GDM1 (cell line): ENCODE measurements at places on chromosomes 12 and 14.
A peak's percentile ranks its signal among the peaks of the same experiment; 100 is the strongest.

DNA sequence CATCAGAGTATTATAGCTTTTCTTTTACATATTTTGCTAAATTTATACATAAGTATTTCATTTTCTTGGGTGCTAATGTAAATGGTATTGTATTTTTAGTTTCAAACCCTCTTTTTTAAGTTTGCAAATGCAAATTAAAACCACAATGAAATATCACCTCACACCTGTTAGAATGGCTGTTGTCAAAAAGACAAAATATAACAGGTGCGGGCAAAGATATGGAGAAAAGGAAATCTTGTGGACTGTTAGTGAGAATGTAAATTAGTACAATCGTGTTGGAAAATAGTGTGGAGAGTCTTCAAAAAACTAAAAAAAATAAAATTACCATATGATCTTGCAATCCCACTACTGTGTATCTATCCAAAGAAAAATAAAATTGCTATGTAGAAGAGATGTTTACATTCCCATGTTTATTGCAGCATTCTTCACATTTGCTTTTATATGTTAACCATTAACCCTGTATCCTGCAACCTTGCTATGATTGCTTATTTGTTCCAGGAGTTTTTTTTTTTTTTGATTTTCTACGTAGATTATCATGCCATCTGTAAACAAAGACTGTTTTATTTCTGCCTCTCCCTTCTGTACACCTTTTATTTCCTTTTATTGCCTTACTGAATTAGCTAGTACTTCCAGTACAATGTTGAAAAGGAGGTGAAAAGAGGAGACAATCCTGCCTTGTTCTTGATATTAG lies 405.4 kb upstream of the MIS18BP1 start:
- no peak for DNase-seq

DNA sequence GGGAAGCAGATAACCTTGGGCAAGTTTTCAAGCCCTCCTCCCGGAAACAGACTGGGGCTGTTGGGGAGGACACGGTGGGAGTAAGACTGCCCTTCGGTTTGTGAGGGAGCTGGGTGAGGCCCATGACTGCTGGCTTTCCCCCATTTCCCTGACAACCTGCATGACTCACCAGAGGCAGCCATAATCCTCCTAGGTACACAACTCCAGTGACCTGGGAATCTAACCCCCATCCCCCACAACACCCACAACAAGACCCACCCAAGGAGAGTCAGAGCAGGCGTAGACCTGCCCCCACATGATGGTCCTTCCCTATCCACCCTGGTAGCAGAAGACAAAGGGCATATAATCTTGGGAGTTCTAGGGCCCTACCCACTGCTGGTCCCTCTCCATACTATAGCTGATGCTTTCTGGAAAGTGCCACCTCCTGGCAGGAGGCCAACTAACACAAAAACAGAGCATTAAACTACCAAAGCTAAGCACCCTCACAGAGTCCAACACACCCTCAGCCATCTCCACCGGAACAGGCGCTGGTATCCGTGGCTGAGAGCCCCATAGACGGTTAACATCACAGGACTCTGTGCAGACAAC lies 14.8 kb downstream of the DDX24 start:
- DNase-seq: no peak

- no peak for DNase-seq
These were observed 98.9 kb downstream of the GPHN start for GRCh38 chr14:66606826-66607225.

DNA sequence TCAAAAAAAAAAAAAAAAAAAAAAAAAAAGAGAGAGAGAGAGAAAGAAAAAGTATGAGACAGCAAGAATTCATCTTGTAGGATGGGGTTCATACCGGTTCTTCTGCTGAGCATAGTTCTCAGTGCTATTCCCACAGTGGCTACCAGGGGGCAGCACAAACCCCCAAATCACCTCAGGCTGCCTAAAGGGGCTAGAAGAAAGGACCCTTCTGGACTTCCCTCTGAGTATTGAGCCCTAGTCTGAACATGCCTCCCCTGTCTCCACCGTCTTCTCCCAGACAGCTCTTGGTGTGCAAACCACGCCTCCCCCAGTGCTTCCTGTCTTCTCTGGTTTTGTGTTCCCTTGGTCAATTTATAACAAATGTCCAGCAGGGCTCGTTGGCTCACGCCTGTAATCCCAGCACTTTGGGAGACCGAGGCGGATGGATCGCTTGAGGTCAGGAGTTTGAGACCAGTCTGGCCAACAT lies 31.3 kb upstream of the SMUG1 start:
- DNase-seq: peak; percentile 55

DNA sequence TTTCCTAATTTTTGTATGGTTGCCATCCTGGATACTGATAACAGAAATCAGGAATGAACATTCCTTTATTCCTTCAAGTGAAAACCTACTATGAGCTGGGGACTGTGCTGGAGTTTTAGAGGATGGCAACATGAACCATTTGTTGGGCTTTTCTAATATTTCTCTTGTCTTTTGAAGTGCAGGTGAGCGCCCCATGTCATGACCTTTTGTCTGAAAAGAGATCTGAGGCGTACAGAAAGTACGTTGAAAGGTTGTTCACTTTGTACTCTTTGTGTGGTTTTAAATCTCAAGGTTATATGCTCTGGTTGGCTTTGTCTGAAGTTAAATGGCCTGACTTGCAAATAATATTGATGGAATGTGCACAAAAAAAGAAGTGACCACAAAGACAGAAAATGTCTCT lies 79.0 kb downstream of the GAS2L3 start:
- DNase-seq: no peak

- no peak for DNase-seq
These were observed 27.0 kb upstream of the AKAP5 start for GRCh38 chr14:64438181-64438841.

DNA sequence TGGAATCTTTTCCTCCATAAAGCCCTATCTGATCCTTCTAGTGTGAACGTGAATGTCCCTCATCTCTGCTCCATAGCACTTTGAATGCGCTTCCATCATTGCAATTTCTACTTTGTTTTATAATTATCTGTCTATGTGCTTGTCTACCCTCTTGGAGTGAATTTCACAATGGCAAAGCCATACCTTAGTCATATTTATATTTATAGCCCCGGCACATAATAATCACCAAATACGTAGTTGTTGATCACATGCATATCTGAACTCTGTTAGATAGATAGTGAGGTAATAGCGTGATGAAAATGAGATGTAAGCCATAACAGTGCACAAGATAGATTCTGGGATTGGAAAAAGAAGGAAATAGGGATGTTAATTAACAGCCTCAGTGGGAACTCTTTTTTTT lies 55.2 kb downstream of the MSRB3 start:
- no peak for DNase-seq

GRCh38 chr14:23154964-23155587 lies 28.4 kb downstream of the SLC7A8 start:
- no peak for DNase-seq

DNA sequence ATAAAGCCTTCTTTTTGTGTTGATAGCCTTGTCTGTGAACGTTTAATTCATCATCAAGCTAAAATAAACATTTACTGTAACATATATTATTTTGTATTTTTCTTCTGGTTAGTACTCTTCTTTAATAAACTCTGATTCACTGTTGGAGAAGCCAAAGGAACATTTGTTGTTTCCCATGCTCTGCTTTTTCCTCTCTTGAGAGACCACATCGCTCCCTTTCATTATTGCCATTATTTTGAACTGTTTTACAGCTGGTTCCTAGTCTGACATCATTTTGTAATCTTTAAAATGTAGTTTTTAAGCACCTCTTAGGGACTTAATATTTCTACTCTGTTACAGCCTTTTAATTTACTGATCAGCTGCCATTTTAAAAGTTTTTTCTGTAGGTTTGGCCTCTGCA lies 301.8 kb downstream of the NPAS3 start:
- no peak for DNase-seq

- DNase-seq: no peak
These were observed 139.9 kb downstream of the DUSP6 start for GRCh38 chr12:89212339-89212771.

DNA sequence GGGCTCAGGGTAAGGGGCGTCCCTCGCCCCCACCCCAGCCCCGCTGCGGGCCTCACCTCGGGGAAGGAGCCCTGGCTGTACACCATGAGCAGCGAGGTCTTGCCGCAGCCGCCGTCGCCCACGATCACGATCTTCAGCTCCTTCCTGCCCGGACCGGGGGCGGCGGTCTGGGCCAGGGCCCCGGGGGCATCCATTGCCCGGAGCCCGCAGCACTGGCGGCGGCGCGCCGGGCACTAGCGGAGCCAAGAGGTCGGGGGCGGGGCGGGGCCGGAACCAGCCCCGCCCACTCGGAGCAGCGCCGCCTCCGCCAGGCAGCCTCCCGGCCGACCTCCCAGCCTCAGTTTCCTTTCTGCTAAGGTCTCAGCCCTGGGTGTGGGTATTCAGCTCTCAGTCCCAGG lies at the start of gene RHOF:
RHOF (minus strand) TSS at position 249 of the 398 bp plus-strand sequence; CDS start at position 194, 55 bp downstream.
- DNase-seq: peak; percentile 71

- DNase-seq: no peak
These were observed 92.4 kb downstream of the TMTC1 start for GRCh38 chr12:29691161-29691854.

DNA sequence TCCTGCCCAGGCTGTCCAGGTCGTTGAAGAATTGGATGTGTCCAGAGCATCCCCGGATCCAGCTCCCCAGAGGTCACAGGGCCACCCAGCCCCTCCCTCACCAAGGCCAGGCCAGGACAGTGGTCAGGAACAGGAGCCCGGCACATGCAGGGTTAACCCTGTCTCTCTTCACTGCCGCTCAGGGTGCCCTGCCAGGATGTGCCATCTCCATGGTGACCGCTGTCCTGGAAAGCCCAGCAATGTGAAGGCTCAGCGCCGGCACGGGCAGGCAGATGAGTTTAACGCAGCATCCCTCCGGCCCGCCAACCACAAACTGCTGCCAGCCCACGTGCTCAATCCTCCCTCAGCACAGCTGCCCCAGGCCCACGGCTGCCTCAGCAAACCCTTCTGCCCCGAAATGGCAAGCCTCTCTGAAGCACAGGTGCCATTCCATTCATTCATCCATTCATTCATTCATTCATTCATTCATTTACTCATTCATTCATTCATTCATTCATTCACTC lies 4.4 kb downstream of the TMEM179 start:
- no peak for DNase-seq

- no peak for DNase-seq
These were observed 1.0 kb downstream of the TMEM30B start for GRCh38 chr14:61280092-61280525.

DNA sequence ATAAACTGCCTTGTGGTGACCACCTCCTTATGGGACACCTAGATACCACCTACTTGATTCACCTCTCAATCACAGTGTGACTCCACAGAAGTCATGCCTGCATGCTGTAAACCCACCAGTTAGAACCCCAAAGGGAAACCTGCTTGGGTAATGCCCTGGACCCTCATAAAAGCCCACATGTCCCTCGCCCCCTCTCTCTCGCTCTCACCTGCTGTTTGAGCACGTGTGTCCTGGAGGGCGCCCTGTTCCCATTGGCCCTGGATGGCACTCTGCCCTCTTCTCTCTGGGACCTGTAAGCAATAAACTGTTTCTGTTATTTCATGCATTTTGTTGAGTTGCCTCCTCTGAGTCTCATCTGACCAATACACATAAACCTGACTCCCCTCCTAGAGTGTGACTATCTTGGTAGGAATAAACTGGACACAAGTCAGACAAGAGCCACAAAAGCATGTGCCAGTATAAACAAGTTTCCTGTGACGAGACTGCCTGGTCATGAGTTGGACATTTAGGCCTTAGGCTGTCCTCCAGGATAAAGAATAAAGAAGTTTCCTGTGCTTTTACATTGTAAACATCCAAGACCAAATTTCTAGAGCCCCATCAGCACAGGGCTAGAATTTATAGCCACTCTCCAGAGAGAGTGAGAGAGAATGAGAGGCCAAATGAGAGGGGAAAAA lies 8.6 kb downstream of the IFI27L2 start:
- no peak for DNase-seq

DNA sequence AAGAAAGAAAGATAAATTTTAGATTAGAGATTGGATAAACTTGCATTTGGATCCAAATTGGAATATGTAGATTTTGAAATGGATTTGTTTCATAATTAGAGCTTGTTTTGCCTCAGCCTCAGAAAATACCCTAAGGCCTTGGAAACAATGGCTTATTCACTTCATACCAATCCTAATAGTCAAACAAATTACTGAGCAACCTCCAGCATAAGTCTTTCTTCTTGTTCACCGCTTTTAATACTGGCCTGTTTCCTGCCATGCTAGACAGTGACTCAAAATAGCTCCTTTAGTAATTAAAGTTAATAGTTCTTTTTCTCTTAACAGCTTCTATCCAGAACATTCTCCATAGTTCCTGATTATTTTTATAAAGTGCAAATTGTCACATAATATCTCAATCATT lies 110.9 kb upstream of the DNM1L start:
- DNase-seq: no peak

GRCh38 chr12:75979181-75979580 lies 52.4 kb downstream of the PHLDA1 start:
- DNase-seq: no peak

GRCh38 chr12:124774462-124775167 lies 89.0 kb downstream of the SCARB1 start:
- no peak for DNase-seq

DNA sequence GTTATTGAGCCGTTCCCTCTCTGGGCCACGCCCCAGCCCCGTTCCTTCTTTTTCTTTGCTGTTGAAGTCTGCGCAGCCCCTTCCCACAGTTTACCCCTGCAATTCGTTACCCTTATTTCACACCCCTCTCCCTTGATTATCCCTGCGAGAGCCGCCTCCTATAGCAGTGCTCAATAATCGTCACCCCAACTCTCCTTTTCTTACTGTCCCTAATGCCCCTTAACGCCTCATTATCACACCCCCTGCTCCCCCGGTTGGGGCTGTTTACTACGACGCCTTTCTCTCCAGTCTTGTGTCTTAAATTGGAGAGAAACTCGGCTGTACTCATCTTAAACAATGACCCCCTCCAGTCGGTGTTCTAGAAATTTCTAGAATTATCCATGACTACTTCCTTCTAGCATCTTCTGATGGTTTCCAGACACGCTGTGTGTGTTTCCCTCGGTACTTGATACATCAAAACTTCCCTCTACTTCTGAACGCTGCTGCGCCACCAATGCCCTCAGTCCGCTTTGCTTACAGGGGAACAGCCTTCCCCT lies 713 bp upstream of the FBXL14 start:
- no peak for DNase-seq

- DNase-seq: no peak
These were observed 5.7 kb upstream of the RABGGTA start for GRCh38 chr14:24277071-24277470.

GRCh38 chr12:3833670-3834310 lies 39.4 kb downstream of the PARP11 start:
- no peak for DNase-seq

GRCh38 chr14:89201645-89202044 lies 215.4 kb downstream of the FOXN3 start:
- no peak for DNase-seq

GRCh38 chr14:100374876-100375265 lies 51.7 kb downstream of the SLC25A47 start:
- no peak for DNase-seq

- no peak for DNase-seq
These were observed 45.7 kb upstream of the ITPR2 start for GRCh38 chr12:26878661-26879119.

- no peak for DNase-seq
These were observed at the start of gene LHX5 for GRCh38 chr12:113471619-113472171. LHX5 (minus strand) TSS chr12:113471871; CDS start chr12:113471498, 373 bp downstream.
